ENCODE measurements at places on chromosomes 4 and X. TPM values are rescaled to one million over a fixed set of nuclear protein-coding genes. Genes with fewer than 3 reads are reported as not detected.

TIGD4 gene
- polyA plus RNA-seq, result 5.1 TPM

ATP5ME gene
- polyA plus RNA-seq, result 264 TPM

FAM50A gene
- polyA plus RNA-seq, result 51.5 TPM

RGN gene
- polyA plus RNA-seq, result 2.1 TPM

ZMAT1 gene
- polyA plus RNA-seq, result 6.5 TPM

FABP2 gene
- not detected for polyA plus RNA-seq

CLDN34 gene
- not detected for polyA plus RNA-seq

ZNF732 gene
- 1.1 TPM for polyA plus RNA-seq

TNMD gene
- not detected for polyA plus RNA-seq

Measured in muscle of arm (tissue), 14 donors.